ENCODE measurements at places on chromosomes 1 and 21.

DNA sequence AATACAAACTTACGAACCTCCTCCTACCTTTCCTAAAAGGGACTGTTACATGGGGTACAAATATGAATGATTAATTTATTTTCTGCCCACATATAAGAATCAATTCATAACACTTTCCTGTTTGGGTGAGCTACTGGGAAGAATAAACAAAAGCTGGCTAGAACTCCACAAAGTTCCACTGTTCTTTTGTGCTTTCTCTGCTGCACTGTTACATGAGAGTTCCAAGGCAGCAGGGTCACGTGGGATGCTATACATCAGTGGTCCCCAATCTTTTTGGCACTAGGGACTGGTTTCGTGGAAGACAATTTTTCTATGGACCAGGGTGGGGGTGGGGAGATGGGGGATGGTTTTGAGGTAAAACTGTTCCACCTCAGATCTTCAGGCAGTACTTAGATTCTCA, 2.2 kb upstream of the ANGPTL7 start:
- DNase-seq = no peak

- no peak for DNase-seq
These were observed 205.2 kb downstream of the ZP4 start for GRCh38 chr1:237685551-237685950.

- DNase-seq = no peak
These were observed 23.2 kb downstream of the TNNT2 start for GRCh38 chr1:201354151-201354900.

- DNase-seq = no peak
These were observed 83.6 kb downstream of the RUNX1 start for GRCh38 chr21:34965200-34966174.

GRCh38 chr1:89627596-89627962, 5.3 kb upstream of the LRRC8C start:
- DNase-seq = peak; percentile 23

DNA sequence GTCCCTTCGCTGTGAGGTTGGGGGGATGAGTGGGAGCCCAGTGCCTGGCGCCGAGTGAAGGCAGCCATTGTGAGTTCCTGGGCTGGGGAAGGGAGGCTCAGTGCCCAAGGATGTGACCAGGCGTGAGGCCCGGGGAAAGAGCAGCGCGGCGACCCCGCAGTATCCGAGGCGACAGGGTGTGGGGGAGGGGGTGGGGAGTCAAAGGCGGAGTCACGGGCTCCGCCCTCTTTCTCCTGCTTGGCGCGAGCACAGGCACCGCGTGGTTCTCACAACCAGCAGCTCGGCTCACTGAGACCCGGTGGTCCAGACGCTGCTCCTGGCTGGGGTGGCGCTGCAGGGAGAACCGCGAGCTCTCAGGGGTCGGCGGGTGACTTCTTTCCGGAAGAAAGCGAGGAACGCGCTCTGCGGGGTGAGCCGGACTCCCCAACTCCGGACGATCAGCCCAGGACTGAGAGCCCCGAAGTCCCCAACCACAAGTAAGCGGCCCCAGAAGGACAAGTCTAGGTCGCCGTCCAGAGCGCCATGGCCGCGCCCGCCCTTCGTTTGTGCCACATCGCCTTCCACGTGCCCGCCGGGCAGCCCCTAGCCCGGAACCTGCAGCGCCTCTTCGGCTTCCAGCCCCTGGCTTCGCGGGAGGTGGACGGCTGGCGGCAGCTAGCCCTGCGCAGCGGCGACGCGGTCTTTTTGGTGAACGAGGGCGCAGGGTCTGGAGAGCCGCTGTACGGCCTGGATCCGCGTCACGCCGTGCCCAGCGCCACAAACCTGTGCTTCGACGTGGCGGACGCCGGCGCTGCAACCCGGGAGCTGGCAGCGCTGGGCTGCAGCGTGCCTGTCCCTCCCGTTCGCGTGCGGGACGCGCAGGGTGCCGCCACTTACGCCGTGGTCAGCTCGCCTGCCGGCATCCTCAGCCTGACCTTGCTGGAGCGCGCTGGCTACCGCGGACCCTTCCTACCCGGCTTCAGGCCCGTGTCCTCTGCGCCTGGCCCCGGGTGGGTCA, at the start of gene HPDL:
TSS of gene HPDL (plus strand) at position 269 of the 997 bp plus-strand sequence. CDS start at position 523, 254 bp downstream.
- DNase-seq = no peak

GRCh38 chr1:166152978-166153377, 13.8 kb downstream of the FAM78B start:
- no peak for DNase-seq

GRCh38 chr1:15934211-15935055, 41.5 kb downstream of the ZBTB17 start:
- DNase-seq = no peak

DNA sequence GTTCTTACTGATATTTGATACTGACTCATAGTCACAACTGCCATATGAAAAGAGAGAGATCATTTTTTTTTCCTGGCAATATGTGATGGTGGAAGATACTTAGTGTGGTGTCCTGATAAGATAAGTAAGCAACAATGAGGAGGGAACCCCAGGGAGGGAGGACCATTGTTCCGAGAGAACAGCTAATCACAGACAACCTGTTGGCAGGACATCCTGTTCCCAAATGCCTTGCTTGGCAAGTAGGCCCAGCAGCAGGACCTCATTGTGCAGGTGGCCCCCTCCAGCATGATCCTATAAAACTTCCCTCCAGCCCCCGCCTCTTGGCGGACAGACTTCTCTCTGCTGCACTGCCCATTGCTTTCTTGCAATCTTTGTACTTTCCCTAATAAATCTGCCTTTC, 329.4 kb upstream of the CHRM3 start:
- no peak for DNase-seq

DNA sequence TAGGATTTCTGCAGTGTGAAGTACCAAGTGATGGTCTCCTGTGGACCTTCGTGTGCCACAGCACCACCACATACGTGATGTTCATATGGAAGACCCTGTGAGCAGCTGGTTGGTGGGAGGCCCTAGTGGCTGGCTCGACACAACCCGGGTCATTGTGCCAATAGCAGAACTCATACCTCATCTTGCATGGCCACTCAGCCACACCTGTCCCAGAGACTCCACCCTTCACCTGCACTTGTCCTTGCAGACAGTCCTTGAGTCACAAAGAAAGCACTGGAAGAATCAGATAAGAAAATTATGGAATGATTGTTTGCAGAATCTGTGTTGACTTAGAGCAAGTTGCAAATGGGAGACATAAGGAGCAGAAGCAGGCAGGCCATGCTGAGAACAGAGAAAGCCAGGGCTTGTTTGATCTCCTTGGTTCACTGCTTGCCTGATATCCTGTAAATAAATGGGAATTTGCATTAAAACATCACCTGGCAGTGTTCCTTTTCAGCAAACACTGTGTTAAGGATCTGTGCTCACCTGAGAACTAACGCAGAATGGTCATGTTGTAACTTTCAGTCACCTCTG, 307.7 kb downstream of the SIPA1L2 start:
- no peak for DNase-seq

- no peak for DNase-seq
These were observed 109.8 kb downstream of the GLIS1 start for GRCh38 chr1:53629101-53629691.

DNA sequence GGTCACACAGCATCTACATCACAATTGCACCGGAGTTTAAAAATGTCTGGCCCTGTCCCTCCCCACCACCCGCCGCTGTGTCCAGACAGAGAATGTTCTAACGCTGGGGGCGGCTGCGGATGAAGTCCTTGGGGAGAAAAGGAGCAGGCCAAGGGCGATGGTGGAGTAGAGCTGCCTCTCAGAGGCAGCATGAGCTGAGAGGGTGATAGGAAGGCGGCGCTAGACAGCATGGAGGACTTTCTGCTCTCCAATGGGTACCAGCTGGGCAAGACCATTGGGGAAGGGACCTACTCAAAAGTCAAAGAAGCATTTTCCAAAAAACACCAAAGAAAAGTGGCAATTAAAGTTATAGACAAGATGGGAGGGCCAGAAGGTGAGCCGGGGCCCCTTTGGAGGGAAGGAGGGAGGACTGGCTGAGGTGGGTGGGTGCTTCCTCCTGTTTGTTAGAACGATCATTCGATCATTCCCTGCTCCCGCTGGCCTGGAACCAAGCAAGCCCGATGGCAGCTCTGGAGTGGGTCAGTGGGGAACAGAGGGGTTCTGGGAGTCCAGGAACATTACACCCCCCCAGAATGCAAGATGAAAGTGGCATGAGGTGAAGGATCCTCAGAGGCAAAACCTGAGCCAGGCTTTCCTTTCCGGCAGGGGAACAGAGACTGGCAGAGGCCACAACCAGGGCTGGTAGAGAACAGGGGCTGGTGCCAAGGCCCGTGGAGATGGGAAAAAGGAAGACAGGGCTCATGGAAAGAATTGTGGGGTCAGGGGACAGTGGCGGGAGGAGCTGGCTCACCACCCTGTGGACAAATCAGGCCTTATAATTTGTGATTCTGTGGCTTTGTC, at the start of the genes FAM229A and TSSK3:
TSS of gene FAM229A (minus strand) at position 12 of the 840 bp plus-strand sequence. CDS start 394 bp downstream, outside the sequence.
TSS of gene TSSK3 (plus strand) at position 66 of the 840 bp plus-strand sequence. CDS start at position 229, 163 bp downstream.
- no peak for DNase-seq

DNA sequence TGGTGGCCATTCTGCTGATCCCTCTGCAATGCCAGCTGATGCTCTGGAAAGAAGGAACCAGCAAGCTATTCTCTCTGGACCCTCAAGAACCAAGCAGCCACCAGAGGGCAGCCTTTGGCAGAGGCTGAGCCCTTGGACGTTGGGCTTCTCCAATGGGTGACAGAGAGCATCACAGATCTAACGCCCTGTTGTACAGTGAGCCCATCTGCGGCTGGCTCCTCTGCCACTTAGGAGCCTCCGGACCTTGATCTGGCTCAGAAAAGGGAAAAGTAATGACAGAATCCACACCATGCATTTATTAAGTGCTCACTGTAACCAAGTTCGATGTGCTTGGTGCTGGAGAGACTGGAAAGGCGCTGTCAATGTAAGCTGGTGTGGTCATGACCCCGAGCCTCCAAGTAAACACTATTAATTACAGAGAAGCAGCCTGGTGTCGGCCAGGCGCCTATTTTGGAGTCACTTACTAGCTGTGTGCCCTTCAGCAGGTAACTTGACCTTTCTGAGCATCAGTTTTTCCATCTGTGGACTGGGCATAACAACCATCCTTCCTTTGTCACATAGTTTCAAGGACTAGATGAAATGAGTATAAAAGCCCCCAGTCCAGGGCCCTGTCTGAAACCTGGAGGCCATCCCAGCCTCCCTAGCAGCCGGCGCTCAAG, 34.9 kb downstream of the ECE1 start:
- DNase-seq = peak; percentile 46

GRCh38 chr21:36055551-36055950, 4.8 kb downstream of the SETD4 start:
- DNase-seq = no peak

- no peak for DNase-seq
These were observed 94.2 kb downstream of the DTL start for GRCh38 chr1:212129781-212130180.

- DNase-seq = no peak
These were observed 43.0 kb upstream of the EGLN1 start for GRCh38 chr1:231465051-231465450.

GRCh38 chr1:175394739-175395138, 202.2 kb upstream of the KIAA0040 start:
- no peak for DNase-seq

DNA sequence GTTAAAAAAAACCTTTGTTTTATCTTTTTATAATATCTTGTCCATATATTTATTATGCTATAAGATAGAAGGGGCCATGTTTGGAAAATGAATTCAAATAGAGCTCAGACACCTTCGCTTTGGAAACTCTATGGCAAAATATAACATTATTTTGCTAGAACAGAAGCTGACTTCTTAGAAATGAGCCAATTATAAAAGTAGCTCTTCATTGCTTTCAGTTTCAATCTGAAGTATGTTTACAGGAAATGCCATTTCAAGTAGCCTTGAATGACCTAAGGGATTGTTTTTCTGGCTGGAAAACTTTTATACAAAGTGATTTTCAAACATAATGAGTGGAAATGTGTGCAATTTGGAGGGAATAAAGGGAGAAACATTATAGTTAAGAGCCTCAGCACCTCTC, 37.8 kb upstream of the GBP5 start:
- no peak for DNase-seq

- DNase-seq = no peak
These were observed 43.9 kb downstream of the ZNF684 start for GRCh38 chr1:40575336-40575735.

DNA sequence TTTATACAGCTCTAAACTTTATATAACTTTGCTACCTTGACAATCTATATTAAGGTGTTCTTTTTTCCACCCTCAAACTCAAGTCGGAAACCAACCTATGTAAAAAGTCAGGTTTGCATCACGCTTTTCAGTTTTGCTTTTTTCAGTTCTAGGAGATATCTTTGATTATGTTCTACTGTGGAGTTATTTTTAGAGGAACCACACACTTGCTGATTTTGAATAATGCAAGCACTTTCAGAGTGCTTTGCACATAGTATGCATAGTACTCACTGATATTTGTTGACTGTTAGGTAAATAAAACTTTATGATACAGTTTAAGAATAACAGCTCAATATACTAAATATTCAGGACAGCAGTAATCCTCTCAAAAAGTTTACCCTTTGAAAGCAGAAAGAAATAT, 564.2 kb upstream of the ZRANB2 start:
- DNase-seq = no peak

- no peak for DNase-seq
These were observed 294.5 kb downstream of the RRAGC start for GRCh38 chr1:38565020-38565491.

DNA sequence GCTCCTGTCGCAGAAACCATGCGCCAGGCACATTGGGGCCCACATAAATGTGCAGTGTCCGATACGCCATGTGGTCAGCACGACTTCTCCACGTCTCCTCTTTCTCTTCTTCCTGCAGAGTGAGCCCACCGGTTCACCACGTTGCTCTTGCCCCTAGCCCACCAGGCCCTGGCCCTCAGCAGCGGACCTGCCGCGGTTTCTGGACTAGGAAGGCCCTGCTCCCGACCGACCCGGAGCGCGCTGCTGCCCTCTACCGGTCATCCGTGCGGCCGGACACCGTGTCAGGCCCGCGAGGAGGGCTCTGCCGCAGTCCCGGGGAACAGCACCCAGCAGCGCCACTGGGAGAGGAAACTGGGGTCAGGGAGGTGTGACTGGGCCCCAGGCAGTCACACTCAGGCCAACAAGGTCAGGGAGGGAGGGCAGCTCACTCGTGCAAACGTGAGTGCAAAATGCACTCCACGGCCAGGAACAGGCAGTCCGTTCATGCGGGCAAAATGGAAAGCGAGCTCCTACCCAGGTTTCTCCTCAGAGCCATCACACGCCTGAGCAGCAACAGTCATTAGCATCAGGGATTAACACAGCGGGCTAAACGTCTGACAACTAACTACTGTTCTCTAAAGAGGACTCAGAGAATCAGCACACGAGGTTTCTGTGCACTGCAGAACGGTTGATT, 13.7 kb downstream of the TLR5 start:
- no peak for DNase-seq

DNA sequence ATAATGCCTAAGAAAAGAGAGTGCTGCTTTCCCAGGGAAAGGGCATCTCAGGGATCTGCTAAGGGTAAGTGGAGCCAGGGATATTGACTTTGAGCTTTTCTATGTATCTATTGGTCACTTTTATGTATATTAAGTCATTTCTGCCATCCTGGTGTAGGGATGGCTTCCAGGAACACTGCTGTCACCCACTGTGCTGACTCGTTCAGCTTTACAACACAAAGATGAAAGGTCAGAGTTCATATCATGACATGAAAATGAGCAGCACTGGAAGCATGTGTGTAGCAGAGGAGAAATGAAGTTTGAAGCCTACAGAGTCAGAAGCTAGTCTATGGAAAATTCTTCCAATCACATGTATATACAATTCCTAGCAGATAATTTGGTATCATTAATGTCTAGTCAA, 37.1 kb upstream of the RGS8 start:
- no peak for DNase-seq

- no peak for DNase-seq
These were observed 16.1 kb upstream of the LDLRAP1 start for GRCh38 chr1:25527226-25527846.

GRCh38 chr1:9838946-9839345, 15.2 kb upstream of the CLSTN1 start:
- DNase-seq = peak; percentile 43

GRCh38 chr1:116299248-116299647, 73.8 kb upstream of the ATP1A1 start:
- no peak for DNase-seq
